ENCODE measurements at places on chromosomes 5 and 9.

DNA sequence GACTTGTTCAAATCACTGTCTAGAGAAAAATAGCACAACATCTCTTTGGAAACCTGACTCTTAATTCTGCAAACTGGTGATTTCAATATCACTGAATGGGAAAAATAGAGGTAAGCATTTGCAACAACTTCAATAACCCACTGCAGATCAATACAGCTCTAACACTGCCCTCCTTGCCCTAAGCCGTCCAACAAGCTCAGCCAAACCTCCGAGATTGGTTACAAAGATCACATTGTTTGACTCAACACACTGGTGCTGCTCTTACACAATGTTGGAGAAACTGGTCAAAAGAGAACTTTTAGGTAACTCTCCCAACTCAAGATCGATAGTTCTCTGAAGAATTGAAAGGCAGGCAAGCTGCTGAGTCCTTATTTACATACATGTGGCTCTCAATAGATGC is 150.4 kb downstream of the SPOCK1 start:
- DNase-seq, result no peak

- DNase-seq, result no peak
These were observed 182.7 kb downstream of the GNAQ start for GRCh38 chr9:77848897-77849296.

DNA sequence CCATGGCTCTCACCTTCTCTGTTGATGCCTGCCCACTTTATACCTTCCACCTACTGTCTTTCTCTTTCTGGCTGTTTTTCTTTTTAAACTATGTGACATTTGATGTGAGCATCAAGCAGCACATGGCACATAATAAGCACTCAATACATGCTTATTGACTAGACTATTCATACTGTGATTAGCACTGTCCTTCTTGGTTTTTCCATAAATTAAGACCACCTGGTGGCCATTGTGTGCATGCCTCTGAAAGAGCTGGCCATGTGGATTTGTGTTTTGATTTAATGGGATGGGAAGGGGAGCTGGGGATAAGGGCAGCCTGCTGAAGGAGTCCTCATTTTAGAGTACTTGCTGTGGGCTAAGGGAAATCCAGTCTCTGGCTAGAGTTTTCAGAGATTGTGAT is 79.4 kb downstream of the ARHGEF28 start:
- no peak for DNase-seq

DNA sequence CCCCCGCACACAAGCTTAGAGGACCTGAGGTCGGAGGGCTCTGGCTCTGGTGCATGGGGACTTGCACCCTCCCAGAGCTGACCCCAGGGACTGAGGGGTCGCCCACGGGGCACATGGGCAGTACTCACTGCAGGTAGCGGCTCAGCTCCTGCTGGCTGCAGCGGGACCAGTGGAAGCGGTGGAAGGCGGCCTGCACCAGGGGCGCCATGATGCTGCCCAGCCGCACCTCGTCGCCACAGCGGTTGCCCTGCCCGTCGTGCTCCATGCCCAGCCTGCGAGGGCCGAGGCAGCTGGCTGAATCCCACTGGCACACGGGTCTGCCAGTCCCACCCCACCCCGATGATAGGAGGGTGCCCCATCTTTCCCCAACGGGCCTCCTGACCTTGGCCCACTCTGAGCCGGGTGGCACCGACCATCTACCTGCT is 93.8 kb downstream of the ZNF354C start:
- no peak for DNase-seq

- DNase-seq, result no peak
These were observed 3.1 kb downstream of the RHOBTB3 start for GRCh38 chr5:95734187-95734586.

- DNase-seq, result no peak
These were observed 737.4 kb upstream of the GRAMD2B start for GRCh38 chr5:125685771-125686170.

- no peak for DNase-seq
These were observed 23.9 kb upstream of the MVB12B start for GRCh38 chr9:126302730-126303129.

DNA sequence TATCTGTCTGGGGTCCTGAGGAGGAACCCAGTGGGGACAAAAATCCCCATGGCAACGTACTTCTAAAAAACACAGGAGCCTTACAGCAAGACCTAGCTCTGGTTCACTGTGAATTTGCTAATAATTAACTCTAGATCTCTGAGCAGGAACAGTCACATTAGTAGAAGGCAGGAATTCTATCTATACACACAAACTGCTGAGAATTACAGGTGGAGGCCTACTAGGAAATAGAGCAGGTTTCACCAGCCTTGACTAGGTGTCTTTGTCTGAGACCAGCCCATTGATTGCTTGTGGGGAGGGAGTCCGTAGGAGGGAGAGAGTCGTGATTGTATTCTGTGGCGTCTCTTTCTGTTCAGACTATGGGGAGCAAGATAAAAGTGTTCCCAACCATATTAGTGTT is 44.8 kb downstream of the PRLR start:
- DNase-seq, result no peak

- DNase-seq, result no peak
These were observed 267.7 kb upstream of the ACTBL2 start for GRCh38 chr5:57750282-57750681.

GRCh38 chr5:142720641-142721271 is 34.9 kb upstream of the FGF1 start:
- DNase-seq, result no peak

DNA sequence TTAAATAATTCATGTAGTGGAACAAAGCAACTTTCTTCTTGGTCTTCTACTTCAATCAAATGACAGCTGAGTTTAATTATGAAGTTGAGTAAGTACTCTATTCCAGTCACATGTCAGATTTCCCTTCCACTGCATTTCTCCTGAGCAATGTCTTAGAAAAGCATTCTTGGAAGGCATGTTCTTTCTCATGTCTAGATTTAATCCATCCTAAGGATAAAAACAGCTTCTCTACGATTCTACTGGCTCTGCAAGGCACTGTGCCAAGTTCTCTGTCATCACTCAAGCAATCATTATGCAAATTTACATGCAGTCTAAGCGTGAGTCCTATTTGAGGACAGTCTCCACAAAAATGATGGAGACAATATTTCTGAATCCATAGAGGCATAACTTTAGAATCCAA is 142.4 kb downstream of the YIPF5 start:
- no peak for DNase-seq

- peak; percentile 82 for DNase-seq
These were observed 7.1 kb downstream of the NFX1 start for GRCh38 chr9:33297432-33297831.

DNA sequence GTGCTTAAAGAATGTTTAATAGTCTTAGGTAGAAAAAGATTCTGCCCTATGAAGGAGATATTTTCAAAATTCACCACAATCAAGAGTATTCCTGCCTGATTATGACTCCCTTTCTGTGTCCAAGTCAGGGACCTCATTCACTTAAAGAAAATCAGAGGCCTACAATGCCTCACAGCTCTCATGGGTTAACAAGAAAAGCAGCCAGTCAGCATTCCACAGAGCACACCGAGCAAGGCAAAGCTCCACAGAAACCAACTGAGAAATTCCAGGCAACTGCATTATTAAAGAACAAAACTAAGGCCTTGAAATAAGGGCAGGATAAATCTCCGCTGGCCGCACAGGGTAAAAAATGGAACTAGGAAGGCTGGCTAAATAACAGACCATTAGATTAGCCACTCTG is 161.1 kb downstream of the TARS1 start:
- DNase-seq, result no peak

GRCh38 chr9:3526997-3527940 is 1.5 kb upstream of the RFX3 start:
- peak; percentile 77 for DNase-seq

DNA sequence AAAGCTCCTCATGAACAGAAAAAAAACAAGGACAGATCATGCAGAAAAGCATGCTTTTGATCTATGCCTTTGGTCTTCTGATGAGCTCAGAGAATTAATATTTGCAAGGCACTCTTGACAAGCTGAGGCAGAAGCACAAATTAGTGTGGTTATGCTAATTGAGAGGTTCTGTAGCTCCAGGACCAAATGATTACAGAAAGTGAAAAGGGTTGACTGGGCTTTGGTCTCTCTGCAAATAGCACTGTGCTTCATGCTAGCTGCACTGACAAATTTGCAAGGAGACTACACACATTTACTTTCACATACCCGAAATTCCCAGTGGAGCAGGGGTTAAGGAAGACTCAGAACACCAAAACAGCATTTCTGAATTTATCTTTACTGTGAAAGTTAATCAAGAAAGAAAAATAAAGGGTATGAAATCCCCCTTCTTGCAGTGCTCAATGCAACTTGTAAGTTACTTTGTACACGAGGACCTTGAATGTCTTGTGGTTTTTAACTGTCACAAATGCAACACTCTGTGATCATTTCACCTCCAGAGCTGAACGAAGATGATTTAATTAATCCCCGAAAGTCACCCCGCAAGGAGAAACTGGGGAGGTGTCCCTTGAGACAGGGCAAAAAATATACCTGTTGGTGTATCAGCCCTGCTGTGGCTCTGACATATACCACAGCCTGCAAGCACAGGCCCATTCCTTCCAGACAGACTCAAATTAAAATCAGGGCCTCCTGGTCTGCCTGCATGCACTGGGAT is 11.9 kb downstream of the RAPGEF1 start:
- DNase-seq, result no peak

DNA sequence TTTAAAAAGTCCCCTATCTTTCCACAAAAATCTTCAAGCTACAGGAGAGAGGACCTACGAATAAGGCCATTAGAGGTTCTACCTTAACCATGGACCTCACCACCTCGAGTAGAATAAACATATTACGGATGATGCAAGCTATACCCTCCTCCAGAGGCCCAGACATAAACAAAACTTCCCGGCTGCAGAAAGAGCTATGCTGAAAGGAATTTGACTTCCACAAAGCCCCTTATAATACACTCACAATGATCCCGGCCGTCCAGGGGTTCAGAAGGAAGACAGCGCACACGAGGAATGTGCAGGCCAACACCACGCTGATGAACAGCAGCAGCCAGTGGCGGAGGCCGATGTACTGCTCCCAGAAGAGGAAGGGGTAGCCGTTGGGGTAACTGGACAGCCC is 59.0 kb downstream of the PTCH1 start:
- DNase-seq, result no peak

GRCh38 chr5:14138608-14139540 is 4.3 kb upstream of the TRIO start:
- no peak for DNase-seq

DNA sequence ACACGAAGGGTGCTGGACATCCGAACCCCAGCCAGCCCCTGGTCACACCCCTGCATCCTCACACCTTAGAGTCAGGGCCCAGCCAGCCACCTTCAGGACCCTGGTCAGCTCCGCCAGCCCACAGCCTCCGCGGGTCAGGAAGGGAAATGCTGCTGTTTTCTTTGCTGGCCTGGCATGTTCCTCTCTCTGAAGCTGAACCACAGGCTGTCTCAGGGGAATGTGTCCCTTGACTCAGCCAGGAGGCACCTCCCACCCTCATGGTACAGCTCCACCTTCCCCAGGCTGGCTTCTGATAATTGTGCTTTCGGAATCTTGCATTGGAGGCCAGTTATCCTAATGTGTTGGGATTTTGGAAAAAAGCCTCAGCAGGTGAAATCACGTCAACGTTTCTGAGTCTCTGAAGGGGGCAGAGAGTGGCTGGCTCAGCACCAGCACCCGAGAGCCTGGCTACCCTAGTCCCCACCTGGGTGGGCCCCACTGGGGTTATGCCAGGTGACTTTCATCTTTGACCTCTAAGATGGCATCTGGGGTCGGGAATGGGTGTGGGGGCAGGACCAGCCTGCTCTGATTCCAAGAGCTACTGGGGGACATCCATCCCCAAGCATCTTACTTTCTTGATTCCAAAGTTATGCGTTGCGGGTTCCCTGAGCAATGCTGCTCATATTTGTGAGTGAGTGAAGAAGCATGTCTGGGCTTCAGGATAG is 9.8 kb upstream of the OLFM1 start:
- peak; percentile 52 for DNase-seq

- DNase-seq, result no peak
These were observed 11.4 kb downstream of the MTAP start for GRCh38 chr9:21813575-21814473.

DNA sequence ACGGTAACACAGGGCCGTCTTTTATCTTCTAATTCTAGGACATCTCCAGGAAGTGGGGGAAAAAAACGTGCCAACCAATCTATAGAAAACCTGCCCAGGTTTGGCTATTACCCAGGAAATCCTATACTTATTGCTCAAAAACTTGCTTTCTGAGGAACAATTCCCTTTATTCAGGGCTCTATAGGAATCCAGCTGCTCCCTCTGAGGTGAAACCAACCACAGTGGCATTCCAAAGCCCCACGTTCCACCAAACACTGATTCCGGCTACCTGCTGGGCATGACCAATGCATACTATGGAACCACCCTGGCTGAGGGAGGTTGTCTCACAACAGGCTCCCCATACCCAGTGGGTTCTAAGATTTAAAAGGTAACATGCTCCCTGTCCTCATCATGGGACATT is 57.6 kb downstream of the GLIS3 start:
- no peak for DNase-seq

- no peak for DNase-seq
These were observed 145.0 kb downstream of the EGFLAM start for GRCh38 chr5:38403406-38403805.

DNA sequence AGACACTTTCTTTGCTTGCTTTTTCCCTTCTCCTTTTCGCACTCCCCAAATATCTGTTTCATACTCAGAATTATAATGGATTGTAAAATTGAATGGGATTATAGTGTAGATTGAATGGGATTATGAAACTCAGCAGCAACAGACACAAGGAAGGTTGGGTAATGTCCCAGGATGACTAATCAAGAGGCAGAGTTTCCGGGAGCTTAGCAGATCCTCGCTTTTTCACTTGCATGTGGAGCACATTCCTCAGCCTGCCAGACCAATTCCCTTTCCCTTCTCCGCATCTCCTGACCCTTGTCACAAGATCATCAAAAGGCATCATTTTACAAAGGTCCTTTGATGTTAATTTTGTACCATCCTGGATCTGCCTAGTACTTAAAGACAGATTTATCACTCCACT is 55.1 kb upstream of the SLC1A1 start:
- no peak for DNase-seq

GRCh38 chr5:136232316-136232715 is 39.4 kb upstream of the SMIM32 start:
- no peak for DNase-seq

DNA sequence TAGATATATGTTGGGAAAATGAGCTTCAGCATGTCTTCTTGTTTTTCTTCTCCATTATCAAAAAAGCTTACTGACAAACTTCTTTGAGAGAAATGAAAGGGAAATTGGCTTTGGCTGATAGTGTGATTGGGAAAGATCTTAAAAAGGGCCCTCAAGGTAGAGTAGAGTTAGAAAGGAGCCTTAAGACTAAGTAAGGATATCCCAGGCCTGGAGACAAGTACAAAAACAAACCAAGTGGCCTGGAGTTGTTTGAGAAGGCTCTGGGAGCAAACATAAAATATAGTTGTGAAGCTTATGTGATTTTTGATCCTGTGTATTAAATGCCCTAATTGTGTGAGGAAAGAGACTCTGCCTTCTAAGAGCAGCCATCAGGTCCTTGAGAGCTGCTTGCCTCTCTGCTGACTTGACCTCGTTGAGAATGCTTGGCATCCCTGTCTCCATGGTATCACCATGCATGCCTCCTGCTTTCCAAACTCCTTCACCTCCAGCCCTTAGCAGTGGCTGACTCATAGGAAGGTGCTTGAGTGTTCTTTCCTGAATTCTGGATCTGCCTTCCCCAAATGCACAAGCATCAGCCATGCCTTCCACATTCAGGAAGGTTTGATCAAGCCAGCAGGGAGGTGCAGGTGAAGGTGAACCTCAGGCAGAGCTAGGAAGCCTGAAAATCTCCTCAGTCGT is 78.9 kb downstream of the SMARCA2 start:
- DNase-seq, result no peak

GRCh38 chr9:92970467-92970923 is 23.2 kb downstream of the FGD3 start:
- DNase-seq, result no peak
